Stimulated activated CD4-positive, alpha-beta T cell treated with anti-CD3 and anti-CD28 coated beads, Interleukin-1b, Interleukin-23, amount 100 ng/mL, for 1 hour (primary cell): ENCODE measurements at places on chromosomes 12 and 14.

- DNase-seq = no peak
Measured at GRCh38 chr12:64178122-64178521, 44.0 kb downstream of the KICS2 start.

DNA sequence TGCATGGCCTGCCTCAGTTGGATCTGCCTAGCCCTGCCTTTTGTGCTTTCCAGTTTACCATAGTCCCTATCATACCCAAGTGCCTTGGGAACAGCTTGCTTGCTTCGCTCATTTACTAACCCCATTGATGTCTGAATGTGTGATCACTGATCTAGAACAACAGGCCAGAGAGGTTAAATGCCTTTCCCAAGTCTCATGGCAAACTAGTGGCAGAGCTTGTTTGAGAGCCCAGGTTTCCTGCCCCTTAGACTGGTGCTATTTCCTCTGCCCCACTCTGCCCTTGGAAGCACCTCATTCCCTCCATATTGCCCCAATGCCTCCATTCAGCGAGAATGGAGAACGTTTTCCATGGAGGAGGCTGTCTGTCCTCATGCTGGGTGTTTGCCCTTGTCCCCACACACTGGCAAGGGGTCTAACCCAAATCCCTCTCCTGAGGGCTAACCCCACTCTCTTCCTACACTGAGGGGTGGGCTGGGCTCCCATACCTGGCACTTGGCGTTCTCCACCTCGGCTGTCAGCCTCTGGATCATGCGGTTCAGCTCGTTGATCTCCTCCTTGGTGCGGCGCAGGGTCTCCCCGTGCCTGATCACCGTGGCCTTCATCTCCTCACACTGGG is 19.8 kb downstream of the KRT7 start:
- no peak for DNase-seq

DNA sequence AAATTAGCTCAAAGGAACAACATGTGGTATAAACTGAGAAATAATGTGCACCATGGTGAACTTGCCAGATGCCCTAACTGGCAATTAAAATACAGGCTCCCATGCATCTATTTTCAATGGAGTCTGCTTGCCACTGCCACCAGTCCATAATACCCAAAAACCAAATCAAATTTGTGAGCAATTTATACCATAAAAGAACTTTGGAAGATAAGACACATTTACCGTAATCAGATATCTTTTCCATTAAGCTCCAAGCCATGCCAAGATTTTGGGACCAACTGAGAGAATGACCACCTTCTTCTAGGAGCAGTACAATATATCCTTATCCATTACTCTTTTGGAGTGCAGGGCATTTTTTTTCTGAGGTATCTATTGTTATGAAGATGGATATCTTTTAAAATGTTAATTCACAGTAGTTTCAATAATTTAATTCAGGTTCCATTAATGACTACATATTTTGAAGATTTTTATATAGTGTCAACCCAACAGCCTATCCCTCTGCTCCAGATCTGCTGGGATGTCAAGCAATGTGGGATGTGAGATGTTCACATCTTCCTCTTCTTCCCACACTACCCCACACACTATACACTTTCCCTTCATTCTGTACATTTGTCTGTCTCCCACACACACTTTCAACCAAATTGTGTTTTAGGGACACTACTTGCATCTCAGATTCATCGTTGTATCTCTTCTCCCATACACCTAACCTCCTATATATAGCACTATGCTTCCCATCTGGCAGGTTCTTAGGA is 53.3 kb downstream of the KIF21A start:
- DNase-seq = no peak

- DNase-seq = no peak
Measured at GRCh38 chr14:100816286-100816949, 9.5 kb upstream of the MEG3 start.

- DNase-seq = no peak
Measured at GRCh38 chr12:113340061-113340460, 5.2 kb upstream of the SLC8B1 start.

- DNase-seq = no peak
Measured at GRCh38 chr12:12714276-12715021, 2.7 kb upstream of the CDKN1B start.

DNA sequence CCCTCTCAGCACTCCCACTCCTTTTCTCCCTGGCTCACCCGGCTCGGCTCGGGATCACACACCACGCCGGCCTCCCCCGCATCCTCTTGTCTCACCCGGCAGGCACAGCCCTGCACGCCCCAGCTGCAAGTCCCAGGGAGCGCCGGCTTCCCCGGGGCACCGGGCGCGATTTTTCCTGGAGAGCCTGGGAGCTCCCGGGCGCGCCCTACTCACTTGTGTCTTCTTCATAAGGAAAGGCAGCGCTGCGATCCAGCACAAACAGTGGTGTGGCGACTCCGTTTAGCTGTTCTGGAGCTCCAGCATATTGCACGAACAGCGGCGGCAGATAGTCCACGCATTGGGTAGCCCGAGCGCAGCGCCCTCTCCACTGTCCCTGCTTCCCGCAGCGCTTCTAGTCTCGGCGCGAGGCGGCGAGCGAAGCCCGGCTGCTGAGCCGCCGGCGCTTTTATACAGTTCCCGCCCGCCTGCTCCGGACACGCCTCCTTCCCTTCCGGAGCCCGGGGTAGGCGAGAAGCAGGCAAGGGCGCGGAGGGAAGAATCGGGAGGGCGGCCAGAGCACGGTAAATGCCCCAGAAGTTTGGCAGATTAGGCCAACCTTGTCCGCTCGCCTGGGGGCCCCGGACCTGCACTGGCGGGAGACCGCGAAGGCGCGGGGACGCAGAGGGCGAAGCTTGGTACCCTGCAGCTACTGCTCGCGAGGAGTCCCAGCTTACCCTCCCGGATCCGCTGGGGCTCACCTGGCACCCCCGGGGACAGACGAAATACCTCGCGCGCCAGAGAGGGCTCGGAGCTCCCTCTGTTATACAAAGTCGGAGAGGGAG is at the start of gene KITLG:
TSS of gene KITLG (minus strand) at position 421 of the 821 bp plus-strand sequence. CDS start at position 228, 193 bp downstream.
- no peak for DNase-seq

DNA sequence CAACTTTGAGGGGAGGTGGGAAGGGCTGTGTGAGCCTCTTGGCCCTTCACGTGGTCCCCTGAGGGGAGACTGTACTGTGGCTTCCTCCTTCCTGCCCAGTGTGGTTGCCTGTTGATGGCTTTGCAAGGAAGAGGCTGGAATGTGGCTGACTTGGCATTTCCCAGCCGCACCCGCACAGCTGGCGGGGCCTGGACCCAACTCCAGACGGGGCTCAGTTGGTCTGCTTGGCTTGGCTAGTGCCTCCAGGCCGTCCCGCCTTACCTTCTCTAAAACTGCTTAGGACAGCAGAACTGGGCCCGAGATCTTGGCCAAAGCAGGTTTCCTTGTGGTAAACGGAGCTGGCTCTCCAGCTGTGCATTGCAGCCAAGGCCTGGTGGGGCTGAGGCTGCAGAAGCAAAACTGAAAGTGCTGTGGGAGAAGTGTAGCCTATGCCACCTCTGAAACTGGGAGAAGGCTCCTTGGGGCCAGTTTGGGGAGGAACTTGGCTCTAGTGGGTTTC is 139.5 kb downstream of the SMOC1 start:
- no peak for DNase-seq

DNA sequence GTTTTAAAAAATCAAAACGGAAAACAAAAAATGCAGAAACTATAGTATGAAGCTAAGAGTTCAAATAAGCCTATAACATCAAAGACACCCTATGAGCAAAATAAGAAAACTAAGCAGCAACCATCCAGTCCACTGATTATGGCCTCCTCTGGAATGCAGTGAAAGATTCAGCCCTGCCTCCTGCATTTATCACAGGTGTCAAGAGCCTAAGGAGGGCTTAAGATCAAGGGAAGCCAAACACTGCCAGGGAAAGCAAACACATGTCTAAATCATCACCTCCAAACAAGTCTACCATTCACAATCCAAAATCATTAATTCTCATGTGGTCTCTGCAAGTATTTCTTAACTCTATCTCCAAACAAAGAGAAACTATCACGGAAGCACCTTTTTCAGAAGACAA is 28.4 kb downstream of the SARNP start:
- DNase-seq = no peak

DNA sequence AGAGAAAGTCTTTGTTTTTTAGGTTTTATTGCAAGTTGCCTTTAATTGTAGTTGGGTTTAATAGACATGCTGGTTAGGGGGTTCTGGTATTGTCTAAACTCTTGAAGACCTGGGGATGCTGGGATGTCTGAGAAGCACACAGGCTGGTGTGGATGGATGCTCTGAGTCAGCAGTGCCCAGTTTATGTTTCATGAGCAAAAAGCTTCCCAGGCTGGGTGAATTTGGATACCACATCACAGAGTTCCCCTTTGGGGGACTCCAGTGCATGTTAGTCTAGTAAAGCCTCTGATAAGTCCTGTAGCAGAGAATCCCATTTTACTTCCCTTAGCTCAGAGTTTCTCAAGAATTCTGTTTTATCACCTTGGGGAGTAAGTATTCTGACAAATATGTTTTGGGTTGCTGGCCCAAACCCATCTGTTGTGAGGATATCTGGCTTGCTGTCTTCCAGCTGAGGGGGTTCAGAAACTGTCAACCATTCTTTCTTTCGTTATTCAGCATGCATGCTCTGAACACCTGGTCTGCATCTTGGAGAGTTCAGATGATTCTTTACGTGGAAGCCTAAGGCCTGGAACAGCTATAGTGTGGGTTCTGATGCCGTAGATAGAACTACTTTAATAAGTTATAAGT is 509.1 kb downstream of the VRK1 start:
- no peak for DNase-seq

DNA sequence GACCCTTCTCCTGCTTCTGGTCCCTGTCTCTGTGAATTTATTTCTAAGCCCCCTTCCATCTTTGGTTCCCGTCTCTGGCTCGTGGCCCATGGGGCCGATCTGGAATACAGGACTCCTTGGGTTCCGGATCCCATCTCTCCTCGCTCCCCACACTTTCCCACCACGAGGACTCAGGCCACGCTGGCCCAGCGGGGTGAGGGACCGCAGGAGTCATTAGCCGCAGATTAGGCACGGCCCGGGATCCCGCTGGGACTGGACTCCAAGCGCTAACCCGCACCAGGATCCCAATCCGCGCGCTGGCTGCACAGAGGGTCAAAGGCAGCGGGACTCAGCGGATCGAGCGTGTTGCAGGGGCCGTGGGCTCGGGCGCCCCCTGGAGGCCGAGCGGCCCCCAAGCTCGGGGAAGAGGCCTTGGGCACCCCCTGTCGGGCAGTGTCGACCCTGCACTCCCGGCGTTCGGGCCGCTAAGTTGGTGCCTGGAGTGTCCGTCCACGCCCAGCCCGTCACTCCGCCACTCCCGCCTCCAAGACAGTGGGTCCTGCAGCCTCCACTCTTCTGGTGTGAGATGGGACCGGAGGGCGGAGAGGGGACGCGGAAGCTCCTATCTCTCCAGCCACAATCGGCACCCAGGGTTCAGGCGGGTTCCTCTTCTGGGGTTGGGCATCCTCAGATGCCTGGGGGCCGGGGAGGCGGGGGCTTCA is 9.5 kb downstream of the SHMT2 start:
- peak; percentile 87 for DNase-seq

- no peak for DNase-seq
Measured at GRCh38 chr12:106287364-106287763, 15.2 kb upstream of the TCP11L2 start.

DNA sequence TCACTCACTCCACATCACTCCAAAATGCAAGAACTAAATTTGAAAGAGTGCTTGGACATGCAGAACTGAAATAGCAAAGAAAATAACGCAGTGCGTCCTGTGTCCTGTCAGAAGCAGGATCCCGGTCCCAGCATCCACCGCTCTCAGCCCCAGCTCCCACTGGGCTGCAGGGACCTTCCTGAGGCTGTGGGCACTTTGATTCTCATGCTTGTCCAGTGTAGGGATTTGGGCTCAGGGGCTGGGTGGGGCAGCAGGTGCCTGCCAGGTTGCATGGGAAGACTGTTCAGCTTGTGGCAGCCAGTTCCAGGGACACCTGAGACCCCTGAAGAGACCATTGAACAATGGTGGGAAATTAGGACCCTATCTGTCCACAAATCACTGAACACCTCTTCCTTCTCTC is 140.0 kb upstream of the FKBP4 start:
- DNase-seq = no peak

DNA sequence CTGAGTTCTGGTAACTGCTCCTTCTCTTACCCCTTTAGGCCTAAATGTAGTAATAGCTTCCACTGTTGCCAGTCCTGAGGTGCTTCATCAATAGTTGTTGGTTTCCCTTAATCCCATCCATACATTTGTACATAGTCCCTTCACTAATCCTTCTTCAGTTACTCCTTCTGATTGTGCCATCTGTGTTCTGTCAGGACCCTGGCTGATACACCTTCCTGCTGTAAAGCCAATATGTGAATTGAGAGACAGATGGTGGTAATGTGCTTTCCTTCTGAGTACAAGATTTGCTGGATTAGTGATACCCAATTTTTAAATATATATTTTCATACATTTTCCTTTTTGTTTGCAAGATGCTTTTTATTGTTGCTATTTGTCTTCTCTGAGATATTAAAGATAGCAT is 66.4 kb downstream of the OTOGL start:
- no peak for DNase-seq

- no peak for DNase-seq
Measured at GRCh38 chr12:69000540-69001243, 67.7 kb upstream of the CPM start.

GRCh38 chr14:63650256-63650952 is 8.7 kb upstream of the WDR89 start:
- DNase-seq = no peak

GRCh38 chr14:77098529-77099353 is 683 bp downstream of the CIPC start:
- no peak for DNase-seq

DNA sequence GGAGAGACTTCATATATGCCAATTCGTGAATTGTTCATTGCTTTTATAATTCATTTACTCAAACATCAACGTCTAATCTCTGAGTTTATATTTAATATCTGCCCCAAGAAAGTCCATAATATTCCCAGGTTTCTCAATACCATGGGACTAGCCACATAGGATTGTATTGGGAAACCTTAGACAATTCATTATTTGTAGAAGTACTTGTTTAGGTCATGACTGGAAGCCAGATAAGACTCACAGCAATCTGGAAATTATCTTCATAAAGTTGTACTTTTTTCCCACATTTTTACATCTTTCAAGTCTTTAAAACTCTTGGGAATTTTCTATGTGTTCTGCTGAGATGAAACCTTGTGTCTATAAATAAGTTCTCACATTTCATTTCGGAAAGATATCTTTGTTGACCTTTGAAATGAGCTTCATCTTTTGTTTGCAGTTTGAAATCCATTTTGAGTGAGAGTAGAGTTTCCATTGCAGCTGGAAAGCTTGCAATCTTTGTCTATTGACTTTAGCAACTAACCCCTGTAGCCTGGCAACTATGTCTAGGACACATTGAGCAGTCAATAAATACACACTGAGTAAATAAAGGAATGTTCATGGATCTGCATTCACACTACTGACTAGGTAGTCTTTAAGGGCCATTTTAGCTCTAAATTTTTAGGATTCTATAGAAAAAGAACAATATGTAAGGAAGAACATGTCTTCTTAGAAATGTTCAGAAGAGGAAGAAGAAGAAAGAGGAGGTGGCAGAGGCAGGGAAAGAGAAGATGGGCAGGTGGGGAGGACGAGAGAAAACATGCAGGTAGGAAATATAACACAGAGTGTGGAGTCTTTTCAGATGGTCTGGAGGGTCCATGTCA is 154.4 kb downstream of the LRIG3 start:
- no peak for DNase-seq
